GF-D8 (cell line): ENCODE measurements at places on chromosomes 5 and 9.

DNA sequence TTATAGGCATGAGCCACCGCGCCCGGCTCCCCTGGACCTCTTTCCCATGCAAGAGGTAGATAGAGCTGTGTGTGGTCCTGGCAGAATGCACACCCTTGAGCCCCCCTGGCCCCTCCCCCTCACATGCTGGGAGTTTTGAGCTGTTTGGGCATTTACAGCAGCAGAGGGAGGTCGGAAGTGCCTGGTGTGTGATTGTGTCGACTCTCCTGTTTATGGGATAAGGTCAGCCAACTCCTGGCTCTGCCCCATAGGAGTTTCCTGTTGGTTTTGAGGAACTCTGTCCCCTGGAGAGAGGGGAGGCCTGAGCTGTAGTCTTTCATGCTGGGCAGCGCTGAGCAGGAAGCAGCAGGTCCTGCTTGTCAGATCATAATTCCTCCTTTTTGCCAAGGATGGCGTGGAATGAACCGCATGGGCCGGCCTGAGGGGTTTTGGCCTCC lies 6.0 kb downstream of the LRRC8A start:
- no peak for DNase-seq

DNA sequence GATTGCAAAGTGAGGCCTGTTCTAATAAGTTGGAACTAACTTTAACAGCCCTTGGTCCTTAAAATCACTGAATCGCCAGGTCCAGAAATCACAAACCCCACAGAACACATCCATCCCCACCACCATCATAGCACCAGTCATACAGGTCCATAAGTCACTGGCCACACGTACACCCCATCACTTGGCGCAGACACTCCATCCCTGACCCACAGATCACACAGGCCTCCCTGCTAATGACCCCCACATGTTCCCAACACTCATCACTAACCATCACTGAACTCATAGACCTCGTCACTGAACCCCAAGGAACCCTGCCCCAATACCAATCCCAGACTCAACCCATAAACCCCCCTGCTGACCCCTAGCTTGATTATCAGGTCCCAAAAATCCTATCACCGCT lies 41.2 kb upstream of the ZNF300 start:
- DNase-seq, result no peak

DNA sequence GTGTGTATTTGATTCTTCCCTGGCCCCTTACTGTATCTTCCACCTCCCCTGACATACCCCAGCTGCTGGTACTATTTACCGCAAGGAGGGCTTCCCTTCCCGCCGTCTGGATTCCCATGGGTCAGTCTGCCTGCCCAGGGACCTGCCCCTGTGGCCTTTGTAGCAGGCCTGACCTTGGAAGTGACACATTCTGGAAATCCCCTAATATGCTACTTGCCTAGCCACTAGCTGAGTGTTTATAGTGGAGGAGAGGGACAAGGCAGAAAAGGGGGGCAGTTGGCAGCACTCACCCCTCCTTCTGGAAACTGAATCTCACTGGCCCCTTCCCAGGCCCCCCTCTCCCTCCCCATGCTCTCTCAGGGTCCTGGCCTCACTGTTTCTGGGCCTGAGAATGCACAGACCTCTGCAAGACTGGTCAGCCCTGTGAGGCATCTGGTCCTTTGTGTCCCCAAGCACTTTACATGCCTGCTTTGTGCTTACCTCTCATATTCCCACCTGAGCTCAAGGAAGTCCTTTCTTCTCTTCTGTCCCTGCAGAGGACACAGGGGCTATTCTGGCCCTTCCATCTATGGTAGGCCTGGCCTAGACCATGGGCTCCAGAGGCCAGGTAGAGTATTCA lies 8.2 kb upstream of the CCL21 start:
- no peak for DNase-seq

DNA sequence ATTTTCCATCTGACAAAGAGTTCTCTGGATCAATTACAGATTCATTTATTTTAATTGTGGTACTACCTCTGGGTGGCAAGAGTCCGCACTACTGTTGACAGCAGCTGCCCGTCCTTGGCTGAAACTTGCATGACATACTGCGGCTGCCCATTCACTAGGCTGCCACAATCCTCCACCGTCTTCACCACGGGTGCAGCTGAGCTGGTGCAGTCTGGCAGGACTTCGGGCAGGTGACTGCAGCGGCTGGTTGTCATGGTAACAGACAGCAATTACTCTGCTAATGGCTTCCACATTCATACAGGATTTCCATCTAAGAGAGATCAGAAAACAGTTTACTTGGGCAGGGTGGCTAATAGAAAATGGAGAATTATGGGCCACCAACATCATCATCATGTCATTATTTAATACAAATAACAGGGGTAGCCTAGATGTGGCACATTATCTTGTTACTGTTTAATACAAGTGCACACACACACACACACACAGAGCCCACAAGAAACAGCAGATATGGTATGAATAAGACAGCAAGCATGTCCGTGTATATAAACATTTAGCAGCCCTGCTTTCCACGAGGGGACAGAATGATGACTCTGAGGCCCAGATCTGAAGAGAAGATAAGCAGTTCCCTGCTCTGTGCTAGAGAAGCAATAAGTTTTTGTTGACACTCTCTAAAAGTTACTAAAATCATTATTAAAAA lies 112.3 kb downstream of the MARCHF3 start:
- no peak for DNase-seq

- DNase-seq, result no peak
Observed at GRCh38 chr5:67434466-67434865, 237.9 kb upstream of the CD180 start.
